ENCODE measurements at places on chromosomes 4 and X. TPM values are rescaled to one million over a fixed set of nuclear protein-coding genes. Genes with fewer than 3 reads are reported as not detected.

GRCh38 chrX:118474586-118474985 lies 21.0 kb upstream of the DOCK11 start:
- DNase-seq, result no peak

- DNase-seq, result no peak
These were observed 149.2 kb downstream of the TBL1X start for GRCh38 chrX:9614016-9614415.

DNA sequence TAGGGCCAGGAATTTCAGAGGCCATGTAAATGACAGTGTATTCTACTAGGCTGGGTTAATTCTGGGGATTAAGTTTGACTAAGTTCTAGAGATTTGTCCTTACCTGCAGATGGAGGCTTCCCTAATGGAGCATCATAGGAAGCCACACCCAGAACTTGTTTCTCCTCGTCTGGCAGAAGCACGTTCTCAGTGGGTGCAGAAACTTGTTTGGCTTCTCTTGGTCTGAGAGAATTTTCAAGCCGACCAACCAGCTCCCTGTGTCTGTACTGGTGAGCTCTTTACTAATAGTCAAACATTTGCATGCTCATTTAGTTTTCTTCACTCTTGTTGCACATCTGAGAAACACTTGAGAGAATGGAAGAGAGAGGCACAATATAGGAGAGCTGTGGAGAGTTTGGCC lies 907 bp upstream of the ATP10D start:
- no peak for DNase-seq

- peak; percentile 79 for DNase-seq
These were observed 785 bp upstream of the EFNB1 start for GRCh38 chrX:68827848-68828624.

DNA sequence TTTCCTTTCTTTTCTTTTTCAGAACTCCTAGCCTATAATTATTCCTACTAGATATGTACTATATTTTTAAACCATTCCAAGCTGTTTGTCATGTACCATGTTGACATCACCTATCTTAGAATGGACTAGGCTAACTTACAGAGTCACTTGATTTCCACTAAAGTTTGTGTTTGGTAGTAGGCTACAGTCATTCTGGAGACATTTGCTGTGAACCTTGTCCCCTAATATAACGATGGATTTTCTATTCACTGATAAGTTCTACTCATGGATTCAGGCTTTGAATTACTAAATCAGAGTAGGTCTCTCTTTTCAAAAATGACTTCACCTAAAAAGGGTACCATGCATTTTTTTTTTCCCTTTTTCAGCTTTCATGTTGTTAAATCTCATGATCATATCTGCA lies 93.4 kb downstream of the PHEX start:
- no peak for DNase-seq

GRCh38 chr4:89598602-89599001 lies 238.4 kb downstream of the SNCA start:
- peak; percentile 64 for DNase-seq

The CNGA2 gene
- total RNA-seq, result not detected

Measured in endothelial cell of umbilical vein (primary cell).